Stimulated activated CD4-positive, alpha-beta T cell treated with anti-CD3 and anti-CD28 coated beads, Interleukin-12 subunit alpha, Interleukin-12 subunit beta, amount 100 ng/mL, for 48 hours (primary cell): ENCODE measurements at places on chromosomes 7 and 10.

DNA sequence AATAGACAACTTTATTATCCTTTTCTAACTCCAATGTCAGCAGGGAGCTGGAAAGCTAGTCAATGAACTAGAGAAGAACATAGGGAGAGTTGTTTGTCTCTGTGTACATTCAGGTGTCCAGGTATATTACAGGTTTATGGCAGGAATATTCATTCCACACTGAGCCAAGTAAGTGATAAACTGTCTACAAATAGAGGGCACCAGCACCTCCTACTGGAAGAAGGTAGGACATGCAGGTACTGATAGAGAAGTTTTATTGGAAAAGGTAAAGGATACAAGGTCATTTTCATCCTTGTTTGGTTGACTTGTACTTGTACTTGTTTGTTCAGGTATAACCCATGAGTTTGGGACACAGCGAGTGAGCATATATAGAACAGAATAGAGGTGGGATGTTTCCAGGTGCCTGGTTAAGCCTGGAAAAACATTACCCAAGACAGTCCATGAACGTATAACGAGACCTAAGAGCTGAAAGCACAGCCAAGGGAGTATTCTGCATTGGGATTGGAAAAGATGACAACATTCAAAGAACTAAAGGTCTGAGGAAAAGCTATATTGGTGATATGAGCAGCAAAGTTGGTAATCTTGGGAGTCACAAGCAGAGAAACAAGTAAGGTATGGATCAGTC, 61.4 kb upstream of the PPP1R3C start:
- no peak for DNase-seq

- no peak for DNase-seq
Measured at GRCh38 chr10:20195076-20195475, 378.8 kb downstream of the PLXDC2 start.

GRCh38 chr7:16847381-16847860, 34.4 kb downstream of the AGR3 start:
- DNase-seq = no peak

DNA sequence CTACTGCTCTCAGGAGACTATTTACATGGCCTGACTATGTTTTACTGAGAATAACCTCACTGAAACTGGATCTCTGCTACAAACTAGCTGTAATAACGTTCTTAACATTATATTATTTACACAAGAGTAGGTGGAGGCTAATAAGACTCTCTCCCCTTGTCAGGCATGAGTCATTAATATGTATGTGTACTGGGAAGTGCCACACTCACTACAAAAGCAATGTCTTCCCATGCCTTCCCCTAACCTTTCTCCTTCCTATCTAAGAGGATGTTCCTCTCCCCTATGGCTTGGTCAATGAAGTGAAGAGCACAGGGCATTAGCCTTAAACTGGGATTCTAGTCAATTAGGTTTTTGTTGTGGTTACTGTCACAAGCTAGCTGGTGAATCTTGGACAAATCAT, 147.9 kb downstream of the DGKB start:
- no peak for DNase-seq
